Activated CD4-positive, alpha-beta T cell treated with anti-CD3 and anti-CD28 coated beads, Interleukin-2, amount 50 U/mL, for 24 hours (primary cell): ENCODE measurements at places on chromosomes 7 and 10.

DNA sequence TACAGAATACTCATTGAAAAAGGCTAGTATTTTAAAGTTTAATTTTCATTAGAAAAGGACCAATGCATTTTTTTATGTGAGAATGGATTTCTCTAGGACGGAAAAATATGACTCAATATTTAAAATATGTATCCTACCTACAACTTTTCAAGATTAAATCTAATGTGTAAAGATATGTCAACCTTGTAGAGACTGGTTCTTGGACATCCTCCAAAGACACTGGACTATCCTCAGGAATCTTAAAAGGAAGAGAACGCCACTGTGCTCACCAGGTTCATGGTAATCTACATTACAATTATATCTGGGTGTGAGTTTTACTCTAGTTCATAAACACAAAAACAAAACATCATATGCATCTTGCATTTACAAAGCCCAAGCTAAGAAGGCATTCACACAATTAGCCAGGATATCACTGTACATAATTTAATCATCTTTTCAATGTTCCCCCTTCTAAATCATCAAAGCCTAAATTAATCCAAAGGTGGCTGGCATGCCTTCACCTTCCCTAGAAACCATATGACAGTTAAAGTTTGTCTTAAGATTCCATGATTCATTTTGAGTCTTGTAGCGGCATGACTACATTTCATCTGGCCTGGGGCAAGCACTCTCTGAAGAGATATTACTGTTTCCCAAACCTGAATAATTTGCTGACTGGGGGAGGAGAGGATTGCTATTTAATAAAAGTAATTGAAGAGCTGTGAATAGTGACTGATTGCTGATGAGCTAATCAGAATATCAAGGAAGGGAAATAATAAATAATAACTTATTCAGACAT lies 12.0 kb downstream of the SGCE start:
- no peak for DNase-seq

- no peak for DNase-seq
These were observed 163.0 kb upstream of the LAMB4 start for GRCh38 chr7:108293149-108293612.

GRCh38 chr7:20409961-20410360 lies 79.3 kb downstream of the ITGB8 start:
- no peak for DNase-seq

DNA sequence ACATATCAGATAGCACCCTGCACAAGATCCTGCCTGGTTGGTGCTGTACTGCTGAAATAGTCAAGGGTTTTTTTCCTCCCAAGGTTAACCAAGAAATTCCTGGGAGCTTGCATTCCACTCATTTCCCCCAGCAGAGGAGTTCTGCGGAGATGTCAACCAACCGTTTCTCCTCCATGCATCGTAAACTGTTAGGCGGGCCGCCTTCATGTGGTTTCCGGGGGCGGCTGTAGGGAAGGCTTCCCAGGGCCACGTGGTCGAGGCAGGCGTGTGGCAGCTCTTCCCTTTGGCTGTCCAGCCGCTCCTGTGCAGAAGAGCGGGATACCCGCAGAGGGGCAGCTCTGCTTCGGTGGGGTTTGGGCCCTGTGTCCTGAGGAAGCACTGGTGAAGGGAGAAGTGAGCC lies 113.7 kb downstream of the RGS10 start:
- DNase-seq: no peak

- DNase-seq: no peak
These were observed 375.7 kb upstream of the VWC2 start for GRCh38 chr7:49397750-49398149.

GRCh38 chr10:103479135-103479534 lies at the start of gene CALHM3:
Gene CALHM3 (minus strand): TSS chr10:103479240. CDS start chr10:103479032, 208 bp downstream.
- DNase-seq: no peak

DNA sequence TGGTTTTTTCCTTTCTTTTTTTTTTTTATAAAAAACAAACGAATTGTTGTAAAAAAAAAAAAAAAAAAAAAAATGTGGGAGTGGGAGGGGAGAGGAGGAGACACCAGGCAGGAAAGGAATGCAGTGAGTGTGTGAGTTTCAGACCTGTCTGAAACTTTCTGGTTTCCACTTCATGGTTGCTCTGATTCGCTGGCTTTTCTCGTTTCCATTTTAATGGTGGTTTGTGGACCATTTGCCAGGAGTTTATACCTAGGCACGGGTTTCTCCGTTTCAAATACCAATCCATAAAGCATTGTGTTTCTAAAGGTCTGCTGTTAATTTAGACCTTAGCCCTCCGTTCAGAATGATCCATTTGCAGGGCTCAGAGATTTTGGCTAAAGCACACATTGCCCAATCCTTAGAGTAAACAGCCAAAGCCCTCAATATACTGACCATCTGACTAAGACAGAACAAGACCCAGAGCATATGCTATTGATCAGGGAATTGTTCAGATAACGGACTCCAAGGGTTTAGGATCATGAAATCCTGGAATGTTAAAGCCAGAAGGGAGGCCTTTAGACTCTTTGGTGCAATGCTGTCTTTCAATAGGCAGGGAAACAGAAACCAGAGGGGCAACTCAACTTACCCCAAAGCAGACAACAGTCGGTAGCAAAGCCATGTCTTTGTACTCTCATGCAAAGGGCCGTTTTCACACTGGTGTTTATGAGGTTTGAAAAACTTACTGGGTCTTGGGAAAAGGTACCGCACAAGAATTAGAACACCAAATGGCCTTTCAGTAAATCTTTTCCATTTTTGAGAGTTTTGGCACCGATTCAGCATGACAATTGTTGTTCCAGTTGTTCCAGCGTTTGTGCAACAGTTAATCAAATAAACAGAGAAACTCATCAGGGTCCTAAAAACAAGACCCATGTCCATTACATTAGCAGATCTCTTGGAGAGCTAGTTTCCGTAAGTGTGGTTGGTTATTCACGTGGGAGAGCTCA lies 94.3 kb upstream of the AGBL3 start:
- no peak for DNase-seq
